ENCODE measurements at places on chromosomes 5 and 9. TPM values are rescaled to one million over a fixed set of nuclear protein-coding genes. Genes with fewer than 3 reads are reported as not detected.

Gene SKP2
- total RNA-seq = 44.3 TPM

Gene PCDHGA8
- 0.14 TPM for total RNA-seq

Gene PCBD2
- total RNA-seq = 5.6 TPM

DNA sequence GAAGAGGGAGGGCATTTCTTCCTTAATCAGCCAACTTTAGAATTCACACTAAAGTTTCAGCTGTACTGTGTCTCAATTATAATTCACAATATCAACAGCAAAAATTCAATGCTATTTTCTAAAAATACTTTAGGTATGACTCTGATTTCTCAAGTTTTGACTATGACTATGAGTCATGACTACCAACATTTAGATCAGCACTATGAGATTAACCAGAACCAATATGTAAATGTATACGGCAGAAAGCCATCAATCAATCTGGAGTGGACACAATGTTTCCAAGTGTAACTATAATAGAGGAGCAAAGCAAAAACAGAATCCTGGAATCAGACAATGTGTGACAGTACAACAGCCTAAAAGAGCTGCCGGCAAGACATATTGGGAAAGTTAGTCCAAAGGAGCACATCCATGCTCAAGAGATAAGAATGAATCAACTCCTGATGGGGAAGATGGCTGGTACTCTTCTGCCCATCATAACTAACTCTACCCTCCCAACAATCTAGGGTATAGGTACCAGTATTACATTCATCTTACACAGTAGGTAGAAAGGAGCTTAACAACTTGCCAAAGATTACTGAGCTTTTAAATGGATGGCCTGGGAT, 294.4 kb downstream of the SEMA5A start:
- DNase-seq = no peak

GRCh38 chr9:22041775-22042174, 32.7 kb upstream of the CDKN2B start:
- DNase-seq = no peak

DNA sequence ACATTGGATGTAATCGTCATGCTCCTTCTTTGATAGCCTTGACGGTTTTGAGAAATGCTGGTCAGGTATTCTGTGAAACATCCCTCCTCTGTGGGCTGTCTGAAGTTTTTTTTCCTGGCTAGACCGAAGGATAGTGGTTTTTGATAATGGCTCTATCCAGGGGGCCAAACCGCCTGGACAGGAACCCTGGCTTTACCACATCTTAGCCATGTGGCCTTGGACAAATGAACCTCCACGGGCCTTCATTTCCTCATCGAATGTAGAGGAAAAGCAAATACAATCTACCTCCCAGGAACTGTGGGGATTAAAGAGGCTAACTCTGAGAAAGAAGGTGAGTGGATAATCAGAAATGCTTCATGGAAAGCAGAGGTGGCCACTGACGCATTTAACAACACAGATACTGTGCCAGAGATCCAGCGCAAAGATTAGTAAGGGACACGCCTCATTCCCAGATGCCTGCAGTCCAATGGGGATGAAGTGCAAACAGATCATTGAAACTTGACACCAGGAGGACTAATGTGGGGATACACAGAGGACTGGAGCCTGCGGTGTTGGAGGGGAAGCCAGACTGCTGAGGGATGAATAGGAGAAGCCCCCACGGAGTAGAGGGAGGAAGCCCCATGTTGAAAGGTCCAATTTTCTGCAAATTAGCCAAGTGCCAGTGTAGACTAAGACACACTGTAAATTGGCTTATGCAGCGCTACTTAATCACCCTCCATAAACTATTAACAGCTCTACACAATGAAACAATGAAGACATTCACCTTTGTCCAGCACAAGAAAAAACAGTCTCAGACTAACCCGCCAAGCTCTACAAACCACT, 41.6 kb downstream of the MYO10 start:
- peak; percentile 61 for DNase-seq

DNA sequence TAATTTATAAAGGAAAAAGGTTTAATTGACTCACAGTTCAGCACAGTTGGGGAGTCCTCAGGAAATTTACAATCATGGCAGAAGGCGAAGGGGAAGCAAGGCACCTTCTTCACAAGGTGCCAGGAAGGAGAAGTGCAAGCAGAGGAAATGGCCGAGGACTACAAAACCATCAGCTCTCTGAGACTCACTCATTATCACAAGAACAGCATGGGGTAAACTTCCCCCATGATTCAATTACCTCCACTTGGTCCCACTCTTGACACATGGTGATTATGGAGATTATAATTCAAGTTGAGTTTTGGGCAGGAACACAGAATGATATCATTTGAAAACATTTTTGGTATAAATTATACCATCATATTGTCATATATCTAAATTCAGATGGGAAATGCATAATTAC, 934.7 kb downstream of the CDH12 start:
- no peak for DNase-seq

DNA sequence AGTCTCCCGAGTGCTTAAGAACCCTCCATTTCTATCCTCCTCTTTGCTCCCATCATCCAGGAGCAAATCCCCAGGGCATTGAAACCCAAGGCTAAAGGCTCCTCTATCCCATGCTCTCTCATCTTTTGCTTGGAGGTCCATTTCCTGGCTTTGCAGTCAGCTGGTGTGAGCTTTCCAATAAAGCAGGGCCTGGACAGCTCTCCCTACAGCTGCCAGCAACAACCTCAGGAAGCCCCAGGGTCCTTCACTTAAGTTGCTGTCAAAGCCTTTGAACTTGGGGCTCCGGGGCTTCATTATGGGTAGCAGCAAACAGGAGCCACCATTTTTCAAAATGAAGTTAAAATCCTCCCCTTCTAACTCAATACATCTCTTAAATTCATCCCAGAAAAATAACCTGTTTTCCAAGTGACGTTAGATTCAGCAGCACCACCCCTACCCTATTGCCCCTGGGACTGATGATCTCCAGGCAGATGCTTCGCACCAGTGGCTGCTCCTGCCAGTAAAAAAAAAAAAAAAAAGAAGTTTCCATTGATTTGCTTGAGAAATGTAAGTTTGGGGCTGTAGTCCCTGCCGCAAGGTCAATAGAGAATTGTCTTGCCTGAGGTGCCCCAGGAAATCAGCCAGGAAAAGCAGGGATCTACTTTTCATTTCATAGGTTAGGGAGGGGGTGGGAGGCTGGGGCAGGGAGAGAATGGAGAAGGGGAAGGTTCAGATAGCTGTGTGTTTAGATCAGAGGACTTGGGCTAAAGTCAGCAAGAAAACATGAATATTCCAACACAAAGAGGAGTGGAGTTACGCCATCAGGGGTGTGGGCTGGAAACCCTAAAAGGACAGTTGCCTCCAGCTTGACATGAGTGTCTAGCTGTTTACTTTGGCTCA, 83.8 kb upstream of the IL6ST start:
- no peak for DNase-seq

GRCh38 chr5:102611312-102611711, 112.5 kb upstream of the SLCO6A1 start:
- DNase-seq = no peak

- no peak for DNase-seq
Observed at GRCh38 chr5:133709209-133709725, 96.9 kb upstream of the FSTL4 start.

- DNase-seq = no peak
Observed at GRCh38 chr9:117409321-117409720, 5.5 kb downstream of the ASTN2 start.

DNA sequence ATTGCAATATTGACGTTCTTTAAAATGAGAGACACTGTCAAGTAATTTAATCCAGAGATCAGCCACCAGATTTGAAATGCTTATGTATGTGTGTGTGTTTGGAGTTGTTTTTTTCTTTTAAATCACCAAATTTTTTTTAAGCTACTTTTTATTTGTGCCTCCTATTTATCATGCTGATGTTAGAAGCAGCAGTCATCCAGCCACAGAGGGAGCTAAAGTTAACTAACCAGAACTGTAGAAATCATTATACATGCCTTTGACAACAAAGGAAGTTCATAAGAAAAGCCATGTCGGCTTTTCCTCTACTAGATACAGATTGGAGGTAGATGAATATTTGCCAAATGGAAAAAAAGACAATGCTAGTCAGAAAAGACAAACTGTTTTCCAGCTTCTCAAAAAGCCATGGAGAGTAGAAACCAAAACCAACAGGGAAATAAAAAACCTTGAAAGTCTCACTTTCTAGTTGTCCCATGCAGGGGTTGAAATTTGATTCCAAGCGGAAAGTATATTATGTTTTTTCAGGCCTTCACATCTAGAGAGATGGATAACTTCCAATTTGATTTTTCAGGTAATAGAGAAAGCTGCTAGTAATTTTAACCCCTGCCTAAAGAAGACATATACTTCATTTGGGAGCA, 4.5 kb downstream of the PURA start:
- DNase-seq = no peak

DNA sequence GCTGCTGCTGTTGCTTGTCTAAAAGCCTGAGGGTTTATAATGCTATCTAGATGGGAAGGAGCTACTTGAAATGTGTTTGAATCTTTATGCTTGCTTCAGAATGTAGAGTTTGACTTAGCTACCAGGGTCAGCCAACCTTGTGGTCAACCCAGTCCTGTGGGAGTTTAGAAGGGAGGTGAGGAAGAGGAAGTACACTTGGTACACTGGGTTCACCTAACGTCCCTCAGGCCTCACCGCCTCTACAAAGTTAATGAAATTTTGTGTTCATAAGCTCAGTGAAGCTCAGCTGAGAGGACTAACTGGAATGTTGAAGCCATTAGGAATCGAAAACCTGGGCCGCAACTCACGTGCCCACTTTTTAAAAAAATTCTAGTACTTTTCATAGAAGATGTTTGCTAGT, 10.7 kb downstream of the IQGAP2 start:
- DNase-seq = no peak

DNA sequence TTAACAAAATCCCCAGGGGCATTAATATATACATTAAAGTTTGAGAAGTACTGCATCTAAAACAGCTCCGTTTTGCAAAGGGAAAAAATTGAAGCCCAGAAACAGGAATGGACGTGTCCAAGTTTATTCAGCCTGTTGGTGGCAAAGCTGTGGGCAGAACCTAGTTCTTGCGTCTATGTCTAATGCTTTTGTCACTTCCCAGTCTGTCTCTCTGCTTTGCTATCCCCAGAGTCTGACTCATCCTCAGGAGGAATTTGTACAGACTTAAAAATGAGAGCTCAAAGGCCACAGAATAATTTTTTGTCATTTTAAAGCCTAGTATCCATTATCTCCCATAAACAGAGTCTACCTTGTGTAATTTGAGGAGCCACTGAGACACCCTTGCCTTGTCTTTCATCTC, 330.9 kb upstream of the GRIA1 start:
- no peak for DNase-seq

DNA sequence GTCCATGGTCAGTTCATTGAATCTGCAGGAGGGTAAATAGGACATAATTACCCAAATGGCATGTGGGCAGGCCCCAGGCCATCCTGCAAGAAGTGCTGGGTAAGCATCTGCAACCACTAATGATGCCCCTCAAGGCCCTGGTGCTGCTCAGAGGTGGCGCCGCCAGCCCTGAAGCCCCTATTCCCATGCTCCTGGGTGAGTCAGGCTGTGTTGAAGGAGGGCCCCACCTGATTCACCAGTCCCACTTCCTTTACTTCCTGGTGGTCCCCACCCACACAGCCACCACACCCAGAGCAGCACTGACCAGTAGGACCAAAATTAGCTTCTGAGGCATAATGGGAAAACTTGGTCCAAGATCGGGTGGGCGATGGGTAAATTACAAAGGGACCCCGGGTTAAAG, 120.4 kb upstream of the SPRY4 start:
- no peak for DNase-seq

DNA sequence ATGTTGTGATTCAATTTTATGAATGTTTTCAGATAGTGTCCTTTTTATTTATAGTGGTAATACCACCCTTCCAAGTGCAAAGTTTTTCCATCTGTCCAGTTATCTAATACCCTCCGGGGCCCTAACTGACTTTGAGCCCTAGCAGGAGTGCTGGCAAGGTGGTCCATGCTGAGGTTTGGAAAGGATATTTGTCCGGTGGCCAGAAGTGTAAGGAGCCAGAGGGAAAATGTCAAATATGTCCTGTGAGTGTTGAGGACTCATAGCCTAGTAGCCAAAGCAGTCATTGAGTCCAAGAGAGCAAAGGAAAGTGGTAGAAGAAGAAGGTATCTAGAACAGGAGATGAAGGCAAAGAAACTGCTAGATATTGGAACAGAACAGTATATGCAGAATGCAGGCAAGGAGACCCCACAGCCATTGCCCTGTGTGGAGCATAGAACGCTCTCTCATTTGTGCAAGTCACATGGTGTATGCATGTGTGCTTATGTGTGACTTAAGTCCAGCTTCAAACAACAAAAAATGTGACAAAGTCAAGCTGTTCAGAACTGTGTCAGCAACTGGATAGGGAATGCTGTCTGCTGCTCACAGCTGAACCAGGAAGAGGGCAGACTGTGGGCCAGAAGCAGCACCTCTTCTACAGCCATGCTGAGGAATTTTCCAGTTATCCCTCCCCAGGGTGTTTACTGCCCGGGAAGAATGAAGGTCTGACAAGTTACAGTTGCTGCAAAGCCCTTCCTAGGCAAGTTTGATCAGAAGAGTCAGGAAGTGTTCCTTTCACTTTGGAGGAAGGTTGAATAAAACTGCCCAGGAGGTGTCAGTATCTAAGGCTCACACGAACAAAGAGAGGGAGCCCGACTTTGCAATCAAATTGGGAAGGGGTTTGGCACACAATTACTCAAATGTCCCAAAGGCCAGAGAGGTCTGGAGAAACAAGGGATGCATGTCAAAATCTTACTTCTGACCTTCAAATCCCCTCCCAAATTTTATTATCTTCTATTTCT, 463.3 kb upstream of the DMAC1 start:
- no peak for DNase-seq

GRCh38 chr5:154444556-154445421, 1.0 kb upstream of the SAP30L start:
- no peak for DNase-seq

GRCh38 chr9:99177576-99178366, 44.0 kb downstream of the ALG2 start:
- DNase-seq = no peak
